ENCODE measurements at places on chromosomes 4 and X.

GRCh38 chr4:183458005-183458404 lies 13.6 kb downstream of the CDKN2AIP start:
- DNase-seq = no peak

GRCh38 chr4:70802928-70803580 lies 36.6 kb downstream of the GRSF1 start:
- DNase-seq = no peak

DNA sequence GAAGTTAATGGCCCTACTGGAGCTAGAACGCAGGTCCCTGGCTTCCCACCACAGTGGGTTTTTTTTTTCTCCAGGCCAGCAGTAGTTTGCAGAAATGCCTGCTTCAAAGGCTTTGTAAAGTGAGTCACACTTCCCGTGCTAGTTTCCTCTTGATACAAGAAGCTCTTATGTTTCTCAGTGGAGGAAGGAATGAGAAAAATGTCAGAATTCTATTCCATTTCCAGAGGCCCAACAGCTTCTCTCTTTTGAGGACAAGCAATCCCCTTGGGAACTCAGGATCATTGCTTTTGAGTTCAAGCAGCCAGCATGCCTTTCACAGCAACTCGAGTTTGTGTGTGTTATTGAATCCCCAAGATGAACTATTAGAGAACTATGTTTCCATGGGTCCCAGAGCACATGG lies 134.3 kb downstream of the GUCY2F start:
- DNase-seq = no peak

GRCh38 chr4:87985097-87985886 lies 9.8 kb downstream of the SPP1 start:
- DNase-seq = no peak

DNA sequence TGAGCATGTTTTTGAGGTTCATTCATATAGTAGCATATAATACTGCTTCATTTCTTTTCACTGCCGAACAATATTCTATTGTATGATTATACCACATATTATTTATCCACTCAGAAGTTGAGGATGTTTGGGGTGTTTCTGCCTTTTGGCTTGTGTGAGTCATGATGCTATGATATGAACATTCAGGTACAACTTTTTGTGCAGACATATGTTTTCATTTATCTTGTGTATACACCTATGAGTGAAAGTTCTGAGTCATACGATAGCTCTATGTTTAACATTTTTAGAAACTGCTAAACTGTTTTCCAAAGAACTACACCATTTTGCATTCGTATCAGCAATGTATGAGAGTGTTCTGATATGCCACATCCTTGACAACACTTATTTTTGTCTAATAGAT lies 57.7 kb downstream of the SHROOM4 start:
- no peak for DNase-seq

GRCh38 chrX:721354-721753 lies 90.8 kb downstream of the SHOX start:
- no peak for DNase-seq

DNA sequence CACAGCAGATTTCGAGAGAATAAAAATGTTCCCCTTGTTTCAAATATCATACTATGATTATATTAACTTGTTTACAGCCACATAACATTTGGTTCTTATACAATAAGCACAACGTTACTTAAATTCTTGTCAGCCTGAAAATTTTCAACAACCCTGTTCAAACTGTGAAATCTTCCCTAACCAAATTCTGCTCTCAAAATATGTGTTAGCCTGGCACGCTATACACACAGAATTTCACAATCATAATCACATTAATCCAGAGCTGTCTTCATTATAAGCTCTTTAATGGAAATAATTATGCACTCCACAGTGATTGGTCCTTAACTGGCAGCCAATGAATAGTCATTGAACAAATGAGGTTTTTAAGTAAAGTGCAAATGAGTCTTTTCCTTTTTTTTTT lies 7.3 kb upstream of the PRSS12 start:
- DNase-seq = no peak

- no peak for DNase-seq
These were observed 240.3 kb upstream of the ANXA3 start for GRCh38 chr4:78311306-78311705.

DNA sequence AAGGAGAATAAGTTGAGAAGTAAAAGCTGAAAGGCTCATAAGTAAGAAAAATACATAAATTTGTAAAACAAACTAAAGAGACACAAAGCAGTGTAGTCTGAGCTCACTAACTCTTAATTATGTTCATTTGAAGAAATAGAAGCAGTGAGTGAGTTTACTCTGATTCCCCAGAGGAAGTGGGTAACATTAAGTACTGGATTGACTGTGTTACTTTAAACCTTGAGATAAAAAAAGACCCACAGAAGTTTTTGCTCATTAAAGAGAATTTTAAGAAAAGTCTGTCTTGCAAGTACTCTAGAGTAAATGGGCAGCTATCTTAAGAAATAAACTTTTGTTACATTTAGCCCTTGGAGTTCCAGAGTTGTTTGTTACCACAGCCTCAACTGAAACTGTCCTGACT lies 2466.9 kb downstream of the PCDH7 start:
- DNase-seq = no peak

- DNase-seq = no peak
These were observed 131.6 kb downstream of the ZNF330 start for GRCh38 chr4:141352331-141352730.

- no peak for DNase-seq
These were observed 178.3 kb downstream of the TMA16 start for GRCh38 chr4:163672751-163673150.

GRCh38 chrX:110432906-110433215 lies 74.2 kb downstream of the RTL9 start:
- no peak for DNase-seq

GRCh38 chrX:118249146-118249545 lies 96.8 kb upstream of the WDR44 start:
- DNase-seq = no peak

- no peak for DNase-seq
These were observed 21.1 kb upstream of the HNRNPD start for GRCh38 chr4:82394896-82395295.

DNA sequence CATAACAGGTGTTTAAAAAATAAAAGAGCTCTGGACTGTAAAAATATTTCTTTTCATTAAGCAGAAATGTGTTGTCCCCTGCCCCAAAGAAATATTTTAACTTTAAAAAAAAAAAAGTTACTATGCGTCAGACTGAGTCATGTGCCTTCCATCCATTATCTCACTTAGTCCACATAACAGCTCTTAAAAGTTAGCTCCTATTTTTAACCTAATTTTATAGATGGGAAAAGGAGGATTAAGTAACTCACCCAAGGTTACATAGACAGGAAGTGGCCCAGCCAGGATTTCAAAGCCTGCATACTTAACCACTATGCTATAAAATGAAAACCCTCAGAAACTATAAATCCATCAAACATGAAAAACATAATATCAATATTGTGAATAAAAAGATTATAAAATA lies 97.7 kb downstream of the MANBA start:
- peak; percentile 9 for DNase-seq

- no peak for DNase-seq
These were observed 118.0 kb upstream of the EDNRA start for GRCh38 chr4:147362938-147363337.

Measured in HTR-8/SVneo (cell line).